Left cardiac atrium (tissue), 4 donors: ENCODE measurements at places on chromosomes 4 and X.
A peak's percentile ranks its signal among the peaks of the same experiment; 100 is the strongest.

- DNase-seq, result no peak
These were observed 25.1 kb upstream of the JAKMIP1 start for GRCh38 chr4:6225469-6225868.

DNA sequence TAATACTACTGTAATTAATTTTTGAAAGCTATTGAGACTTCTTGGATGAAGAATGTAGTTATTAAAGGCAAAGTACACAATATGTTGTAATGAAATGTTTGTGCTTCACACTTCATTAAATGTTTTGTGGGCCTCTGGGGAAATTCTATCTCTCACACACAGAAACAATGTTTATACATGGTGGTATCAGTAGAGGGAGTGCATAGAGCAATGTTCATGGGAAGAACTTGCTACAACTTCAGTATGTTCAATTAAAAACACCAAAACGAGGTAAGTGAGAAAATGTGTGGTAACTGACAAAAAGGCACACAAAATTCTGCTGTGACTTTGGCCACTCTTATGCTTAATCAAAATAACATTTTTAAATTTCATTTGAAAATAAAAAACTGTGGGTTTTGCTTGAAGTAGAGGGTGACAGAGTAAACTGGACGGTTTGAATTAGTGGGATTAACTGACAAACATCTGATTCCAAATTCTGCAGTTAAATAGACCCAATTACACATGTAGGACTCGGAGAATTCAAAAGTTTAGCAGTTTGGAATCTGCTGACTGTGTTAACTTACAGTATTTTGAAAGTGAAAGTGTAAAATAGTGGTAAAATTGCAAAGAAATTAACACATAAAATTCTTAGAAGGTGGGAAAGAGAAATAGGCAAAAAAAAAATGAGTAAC lies 111.4 kb upstream of the TTC29 start:
- DNase-seq, result no peak

DNA sequence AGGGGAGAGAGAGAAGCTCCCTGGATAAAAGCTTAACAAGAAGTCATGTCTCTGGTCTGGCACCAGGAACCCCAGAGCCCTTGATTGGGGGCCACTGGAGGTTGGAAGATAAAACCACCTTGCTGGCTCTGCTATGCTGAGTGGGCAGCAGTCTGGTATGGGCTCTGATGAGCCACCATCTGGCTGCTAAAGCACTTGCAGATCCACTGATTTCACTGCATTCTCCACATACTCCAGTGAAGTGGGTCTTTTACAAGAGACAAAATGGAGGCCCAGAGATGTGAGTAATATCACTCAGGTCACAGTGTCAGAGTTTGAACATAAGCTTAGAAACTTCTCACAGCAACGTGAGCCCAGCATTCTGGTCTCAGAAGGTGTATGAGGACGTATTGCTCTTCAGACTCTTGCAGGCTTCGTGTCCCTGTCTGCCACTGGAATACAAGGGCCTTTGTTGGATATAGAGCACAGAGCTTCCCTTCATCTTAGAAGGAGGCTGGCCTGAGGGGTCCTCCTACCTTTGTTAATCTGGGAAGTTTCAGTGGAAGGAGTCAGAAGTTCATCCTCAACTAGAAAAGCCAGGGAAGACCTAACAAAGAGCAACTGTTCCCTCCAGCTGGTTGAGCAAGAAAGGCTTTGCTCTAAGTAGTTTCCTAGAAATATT lies 11.8 kb downstream of the CLDN2 start:
- no peak for DNase-seq

- DNase-seq, result no peak
These were observed 65.5 kb downstream of the KIT start for GRCh38 chr4:54723220-54723619.

DNA sequence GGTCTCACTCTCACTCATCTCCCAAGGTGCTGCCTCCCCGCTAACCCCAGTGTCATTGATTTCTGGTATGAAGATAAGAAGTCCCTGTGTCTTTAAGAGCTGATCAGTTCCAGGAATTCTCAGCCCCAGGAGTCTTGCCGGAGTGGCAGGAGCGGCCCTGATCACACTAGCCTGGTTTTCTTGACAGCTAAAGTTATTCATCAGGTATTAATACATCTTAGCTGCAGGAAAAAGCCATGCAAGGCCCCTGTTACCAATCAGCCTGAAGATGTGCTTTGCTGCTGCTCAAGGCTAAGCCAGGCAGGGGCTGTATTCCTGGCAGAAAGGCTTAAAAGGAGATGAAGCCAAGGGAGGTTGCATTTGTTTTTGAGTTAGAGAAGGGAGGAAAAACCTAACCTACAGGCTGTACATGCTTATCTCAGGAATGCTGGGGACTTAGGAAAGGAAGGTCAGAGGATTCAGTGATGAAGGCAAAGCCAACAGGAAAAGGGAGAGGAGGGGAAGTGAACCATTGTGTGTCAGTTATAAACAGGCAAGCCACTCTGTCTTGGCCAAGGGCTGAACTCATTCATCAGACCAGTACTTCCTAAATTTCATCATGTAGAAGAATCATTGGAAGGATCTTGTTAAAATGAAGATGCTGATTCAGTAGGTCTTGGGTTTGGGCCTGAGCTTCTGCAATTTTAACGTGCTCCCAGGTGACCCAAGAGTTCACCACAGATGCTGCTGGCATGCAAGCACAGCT lies 8.6 kb downstream of the SRPX start:
- no peak for DNase-seq

- DNase-seq, result no peak
These were observed 50.4 kb upstream of the PSAPL1 start for GRCh38 chr4:7485096-7485495.

DNA sequence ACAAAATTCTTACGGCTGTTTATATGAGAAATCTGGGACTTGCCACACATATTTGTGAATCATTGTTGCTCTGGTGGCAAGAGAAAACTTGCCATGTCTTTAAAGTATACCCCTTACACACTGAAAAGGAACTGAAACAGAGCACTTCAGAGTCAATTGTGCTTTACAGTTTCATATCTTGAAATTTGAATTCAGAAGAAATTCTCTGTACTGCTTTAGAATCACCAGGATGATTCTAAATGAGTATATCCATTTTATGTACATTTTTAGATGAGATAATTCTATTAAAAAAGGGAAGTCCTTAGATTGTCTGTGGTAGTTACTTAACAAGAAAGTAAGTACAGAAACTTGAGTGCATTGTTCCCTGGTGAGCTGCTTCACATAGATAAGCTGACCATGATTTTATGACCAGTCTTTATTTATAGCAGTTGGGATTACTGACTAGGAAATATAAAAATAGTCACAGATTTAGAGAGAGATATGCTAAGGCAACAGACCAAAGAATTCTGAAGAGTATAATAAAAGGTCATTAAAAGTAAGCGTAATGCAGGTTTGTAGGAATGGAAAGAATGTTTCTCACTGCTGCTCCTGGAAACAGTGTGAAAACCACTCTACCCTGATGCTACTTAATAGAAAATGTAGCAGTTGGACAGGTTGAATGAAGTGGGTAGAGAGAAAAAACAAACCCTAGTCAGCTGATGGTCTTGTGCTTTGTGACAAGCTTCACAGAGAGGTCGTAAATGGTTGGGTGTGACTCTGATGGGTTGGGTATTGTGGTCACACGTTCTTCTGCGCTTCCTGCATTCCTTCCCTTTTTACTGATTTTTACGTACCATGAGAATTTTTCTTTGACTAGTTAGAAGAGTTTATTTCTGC lies 41.0 kb downstream of the FNIP2 start:
- DNase-seq, result no peak

DNA sequence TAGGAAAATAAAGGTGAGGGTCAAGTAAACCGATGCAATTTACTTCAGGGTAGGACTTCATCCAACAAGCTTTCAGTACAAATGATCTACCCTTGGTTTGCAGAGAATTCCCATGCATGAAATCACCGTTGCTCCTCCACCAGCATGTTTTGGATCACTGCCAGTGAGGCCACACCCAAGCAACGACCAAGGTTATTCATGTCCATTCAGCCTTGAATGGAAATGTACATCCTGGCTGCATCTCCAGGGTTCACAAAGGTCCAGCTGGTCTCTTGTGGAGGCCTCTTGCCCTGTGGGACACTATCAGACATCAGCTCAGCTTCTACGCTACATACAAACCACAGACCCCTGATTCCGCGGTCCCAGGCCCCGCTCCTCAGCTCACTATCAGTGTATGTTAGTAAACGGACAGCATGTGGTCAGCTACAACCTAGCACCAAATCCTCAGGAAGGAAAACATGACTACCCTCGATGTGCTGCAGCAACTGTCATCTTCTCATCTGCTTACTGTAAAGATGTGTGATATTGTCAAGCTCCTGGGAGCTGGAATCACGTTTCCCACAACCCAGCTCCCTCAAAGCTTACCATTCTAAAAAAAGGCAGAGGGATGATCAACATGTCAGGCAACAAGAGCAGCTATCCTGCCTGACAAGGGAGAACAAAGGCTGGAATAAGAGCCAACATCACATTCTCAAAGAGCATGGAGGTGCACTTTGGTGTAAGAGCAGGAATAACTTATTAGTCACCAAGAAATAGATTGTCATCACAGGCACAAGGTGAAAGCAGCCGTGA lies 4.9 kb downstream of the LYAR start:
- DNase-seq, result peak; percentile 52

GRCh38 chr4:26074712-26075430 lies 160.9 kb downstream of the SMIM20 start:
- DNase-seq, result no peak

GRCh38 chrX:71536285-71536684 lies 3.4 kb downstream of the OGT start:
- no peak for DNase-seq

DNA sequence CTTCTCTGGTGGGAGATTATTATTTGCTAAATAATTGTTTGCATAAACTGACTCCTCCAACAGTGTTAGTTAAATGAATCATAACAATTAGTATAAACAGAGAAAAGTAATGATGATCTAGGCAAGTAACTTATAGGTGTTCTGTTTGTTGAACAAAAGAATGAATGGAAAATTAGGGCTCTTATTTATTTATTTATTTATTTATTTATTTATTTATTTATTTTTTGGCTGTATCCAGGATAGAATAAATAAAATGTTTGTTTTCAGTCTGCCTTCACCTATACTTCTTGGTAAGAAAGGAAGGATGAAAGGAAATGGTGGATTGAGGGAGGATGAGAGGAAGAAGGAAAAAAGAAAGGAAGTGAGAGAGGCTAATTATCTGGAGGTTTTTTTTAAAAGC lies 561.6 kb upstream of the MAGEB2 start:
- no peak for DNase-seq

GRCh38 chr4:178414042-178414441 lies 971.8 kb upstream of the AGA start:
- no peak for DNase-seq

GRCh38 chr4:117971403-117971802 lies 62.9 kb upstream of the NDST3 start:
- no peak for DNase-seq

DNA sequence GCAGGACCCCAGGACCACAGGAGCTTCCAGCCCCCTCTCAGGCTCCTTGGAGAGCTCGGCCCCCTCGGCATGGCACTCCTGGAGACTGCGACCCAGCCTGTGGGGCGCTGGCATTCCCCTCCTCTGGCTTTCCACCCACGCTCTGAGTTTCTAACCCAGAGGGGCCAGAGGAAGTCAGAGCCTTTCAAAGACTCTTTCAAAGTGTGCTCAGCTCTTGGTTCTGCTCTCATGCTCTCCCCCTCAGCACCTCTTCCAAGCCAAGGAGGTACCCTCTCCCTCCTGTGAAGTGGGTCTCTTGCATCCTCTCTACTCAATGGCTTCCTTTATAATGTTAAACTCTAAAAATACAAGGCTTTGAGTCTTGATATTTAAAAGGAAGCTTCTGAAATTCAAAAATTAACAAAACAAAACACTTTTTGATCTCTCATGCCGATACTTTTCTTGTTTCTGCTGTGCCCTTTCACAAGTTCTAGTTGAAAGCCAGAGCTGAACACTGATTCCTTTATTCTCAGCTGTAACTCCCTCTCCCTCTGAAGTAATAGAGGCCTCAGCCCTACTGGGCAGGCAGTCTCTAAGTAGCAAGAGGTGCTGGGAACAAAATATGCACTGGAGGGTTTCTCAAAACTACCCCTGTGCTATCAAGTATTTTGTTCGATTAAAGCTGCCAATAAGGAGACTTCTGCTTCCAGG lies 82.8 kb downstream of the NAT8L start:
- DNase-seq, result no peak

DNA sequence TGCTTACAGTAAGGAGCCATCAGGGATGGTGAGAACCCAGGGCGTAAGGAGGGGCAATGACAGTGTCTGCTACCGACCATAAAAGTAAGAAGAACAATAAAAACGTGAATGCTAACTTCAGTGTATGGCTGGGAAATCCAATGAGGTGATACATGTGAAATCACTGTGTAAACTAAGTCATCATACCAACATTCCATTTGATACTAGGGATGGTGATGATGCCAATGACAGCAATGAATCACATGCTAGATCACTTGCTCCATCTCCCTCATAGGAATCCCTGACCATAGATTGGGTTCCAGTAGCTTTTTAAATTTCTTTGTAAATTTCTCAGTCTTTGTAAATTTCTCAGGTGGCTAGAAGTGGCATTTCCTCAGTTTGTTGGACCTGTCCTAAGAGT lies 146.3 kb downstream of the SMIM20 start:
- no peak for DNase-seq

DNA sequence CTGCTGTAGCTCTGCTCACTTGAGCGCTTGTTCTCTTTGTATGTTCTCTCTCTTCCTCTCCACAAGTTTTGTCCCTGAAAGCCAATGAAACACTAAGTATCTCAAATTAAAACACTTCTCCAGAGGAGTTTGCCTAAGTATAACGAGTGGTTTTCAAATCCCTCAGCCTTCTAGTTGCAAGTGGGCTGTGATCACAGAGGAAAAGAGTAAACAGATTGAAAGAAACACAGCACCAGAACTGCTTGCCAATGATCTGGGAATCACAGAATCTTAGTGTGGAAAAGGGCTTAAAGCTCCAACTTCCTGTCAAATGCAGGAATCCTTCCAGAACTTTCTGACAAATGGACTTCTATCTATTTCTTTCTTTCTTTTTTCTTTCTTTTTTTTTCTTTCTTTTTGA lies 4.8 kb upstream of the PRSS12 start:
- no peak for DNase-seq

DNA sequence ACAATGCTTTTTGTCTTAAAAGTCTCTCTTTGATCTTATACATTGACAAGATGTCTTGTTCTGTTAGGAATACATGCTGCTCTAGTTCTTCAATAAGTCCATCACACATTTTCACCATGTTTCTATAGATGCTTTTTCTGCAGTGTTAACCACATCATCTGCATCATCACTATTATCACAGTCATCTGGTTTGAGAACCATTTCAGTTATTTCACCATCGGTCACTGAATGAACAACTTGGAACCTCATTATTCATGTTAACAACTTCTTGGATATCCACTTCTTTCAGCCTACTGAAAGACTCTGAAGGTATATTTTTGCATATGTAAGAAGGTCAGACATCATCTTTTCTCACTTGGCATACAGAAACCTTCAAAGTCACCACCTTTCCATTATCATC lies 975.2 kb downstream of the STIM2 start:
- DNase-seq, result no peak

DNA sequence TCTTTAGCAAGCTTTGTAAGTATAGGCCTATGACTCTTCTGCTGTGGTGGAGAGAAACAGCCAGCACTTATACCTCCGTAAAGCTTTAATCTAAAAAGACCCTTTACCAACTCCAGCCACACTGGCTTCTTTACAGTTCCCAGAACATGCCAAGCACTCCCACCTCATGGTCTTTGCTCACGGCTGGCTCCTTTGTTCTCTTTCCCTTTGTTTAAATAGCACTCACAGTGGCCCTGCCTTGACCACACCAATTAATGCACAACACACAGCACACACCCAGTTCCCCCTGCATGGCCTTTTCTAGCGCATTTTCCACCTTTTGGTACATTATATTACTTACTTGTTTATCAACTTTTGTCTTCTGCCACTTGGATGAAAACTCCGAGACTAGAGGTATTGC lies 18.9 kb downstream of the PPID start:
- DNase-seq, result no peak

- no peak for DNase-seq
These were observed 109.5 kb downstream of the ADGRL3 start for GRCh38 chr4:61309616-61310015.
